ENCODE measurements at places on chromosomes 11 and 22.

DNA sequence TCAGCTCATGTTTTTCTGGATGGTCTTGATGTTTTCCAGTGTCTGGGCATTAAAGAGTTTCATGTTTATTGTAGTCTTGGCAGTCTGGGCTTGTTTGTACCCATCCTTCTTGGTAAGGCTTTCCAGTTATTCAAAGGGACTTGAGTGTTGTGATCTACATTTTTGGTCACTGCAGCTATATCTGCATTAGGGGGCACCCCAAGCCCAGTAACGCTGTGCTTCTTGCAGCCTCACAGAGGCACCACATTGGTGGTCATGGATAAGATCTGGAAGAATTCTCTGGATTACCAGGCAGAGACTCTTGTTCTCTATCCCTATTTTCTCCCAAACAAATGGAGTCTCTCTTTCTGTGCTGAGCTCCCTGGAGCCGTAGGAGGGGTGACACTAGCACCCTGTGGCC lies 451.5 kb upstream of the FAT3 start:
- peak; percentile 4 for DNase-seq

- DNase-seq: peak; percentile 22
These were observed 4.0 kb upstream of the MCAM start for GRCh38 chr11:119320776-119321524.

DNA sequence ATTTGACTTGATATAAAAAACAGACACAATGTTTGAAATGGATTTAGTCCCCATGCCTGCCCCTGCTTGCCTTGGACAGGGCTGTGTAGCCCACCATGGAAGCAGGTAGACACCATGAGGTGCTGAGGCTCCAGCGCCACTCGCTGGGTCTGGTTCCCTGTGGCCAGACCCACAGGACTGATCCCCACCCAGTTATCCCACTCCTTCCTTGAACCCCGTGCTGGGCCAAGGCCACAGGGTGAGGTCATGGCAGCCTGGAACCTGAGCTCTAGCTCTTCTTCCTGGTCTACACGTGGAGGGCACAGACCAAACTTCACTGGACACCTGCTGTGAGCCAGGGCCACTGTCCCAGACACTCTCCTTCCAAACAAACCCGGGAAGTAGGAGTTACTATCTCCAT lies 42.5 kb downstream of the GAB4 start:
- no peak for DNase-seq

DNA sequence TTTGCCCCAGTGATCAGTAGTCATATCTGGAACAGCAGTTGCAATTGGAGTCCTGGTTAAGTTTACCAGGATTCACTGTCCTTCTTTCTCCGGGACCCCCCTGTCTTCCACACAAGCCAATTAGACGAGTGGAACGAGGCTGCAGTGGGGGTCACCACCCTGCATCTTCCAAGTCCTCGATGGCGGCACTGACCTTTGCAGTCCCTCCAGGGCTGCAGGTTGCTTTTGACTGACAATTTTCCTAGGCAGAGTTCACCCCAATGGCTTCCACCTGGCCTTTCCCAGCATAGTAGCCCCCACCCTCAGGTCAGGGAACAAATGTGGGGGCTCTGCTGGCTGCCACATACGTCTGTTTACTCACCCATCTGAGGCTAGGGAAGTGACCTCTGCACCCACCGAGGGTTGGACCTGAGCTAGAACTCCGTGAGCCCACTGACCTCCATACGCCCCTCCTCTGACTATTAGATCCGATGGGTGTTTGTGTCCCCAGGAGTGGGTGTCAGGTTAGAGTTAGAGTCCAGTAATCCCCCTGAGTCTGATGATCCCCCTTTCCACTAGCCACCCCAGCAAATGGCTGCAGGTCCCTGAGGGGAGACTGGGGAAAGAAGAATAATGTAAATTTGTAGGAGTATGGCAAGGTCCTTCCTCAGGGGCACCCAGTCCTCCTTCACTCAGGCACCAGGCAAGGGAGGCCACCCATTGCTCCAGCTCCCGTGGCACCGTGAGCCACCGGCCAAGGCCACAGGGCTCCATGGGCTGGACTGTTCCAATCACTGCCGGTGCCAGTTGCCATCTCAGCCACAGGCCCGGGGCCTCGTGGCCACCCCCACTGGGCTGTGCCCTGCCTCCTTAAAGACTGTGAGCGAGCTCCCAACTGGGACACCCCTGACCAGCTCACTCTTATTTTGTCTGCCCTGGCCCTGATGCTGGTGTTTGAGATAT lies 5.5 kb downstream of the C11orf21 start:
- DNase-seq: no peak

- no peak for DNase-seq
These were observed 4.9 kb downstream of the MRGPRX1 start for GRCh38 chr11:18934195-18934814.

GRCh38 chr22:30876221-30876751 lies 92.3 kb downstream of the MORC2 start:
- DNase-seq: no peak

GRCh38 chr11:75625021-75625420 lies 43.8 kb downstream of the MAP6 start:
- DNase-seq: peak; percentile 62

- no peak for DNase-seq
These were observed 64.6 kb downstream of the FEZ1 start for GRCh38 chr11:125431481-125431880.

DNA sequence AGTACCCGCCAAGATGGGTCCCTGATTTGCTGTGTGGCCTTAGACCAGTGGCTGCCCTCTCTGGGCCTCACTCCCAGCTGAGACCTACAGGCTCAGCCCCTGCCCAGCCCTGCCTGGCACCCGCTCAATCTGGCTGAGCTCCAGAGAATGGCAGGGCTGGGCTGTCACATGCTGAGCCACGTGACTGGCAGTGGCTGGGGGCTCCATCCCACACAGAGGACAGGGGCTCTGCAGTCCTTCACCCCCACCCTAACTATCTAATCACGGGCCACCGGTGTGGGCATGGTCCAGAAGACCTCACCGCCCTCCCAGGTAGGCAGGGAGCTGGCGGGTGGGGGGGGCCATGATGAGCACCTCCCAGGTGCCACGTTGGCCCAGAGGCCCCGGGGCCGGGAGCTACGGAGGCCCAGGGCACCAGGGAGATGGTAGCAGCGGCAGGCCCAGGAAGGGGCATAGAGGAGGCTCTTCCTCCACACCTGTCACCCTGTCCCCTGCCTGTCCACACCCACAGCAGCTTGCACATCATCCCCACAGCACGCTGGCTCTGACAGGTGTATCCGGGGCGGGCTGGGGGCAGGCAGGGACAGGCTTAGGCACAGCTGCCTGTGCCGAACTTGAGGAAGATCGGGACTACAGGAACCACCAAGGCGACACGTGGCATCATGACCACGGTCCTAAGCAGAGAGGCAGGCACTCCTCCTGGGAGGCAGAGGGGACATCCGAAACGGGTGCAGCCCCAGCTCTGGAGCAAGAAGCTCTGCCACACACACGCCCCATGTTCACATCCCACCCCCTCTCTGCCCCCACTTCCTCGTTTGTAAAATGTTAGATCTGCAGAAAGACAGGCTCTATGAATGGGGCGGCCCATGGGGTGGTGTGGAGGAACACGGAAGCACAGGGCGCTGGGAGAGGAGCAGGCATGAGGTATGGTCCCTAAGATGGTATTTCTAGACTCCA lies 1.5 kb upstream of the ALDH3B1 start:
- peak; percentile 41 for DNase-seq

DNA sequence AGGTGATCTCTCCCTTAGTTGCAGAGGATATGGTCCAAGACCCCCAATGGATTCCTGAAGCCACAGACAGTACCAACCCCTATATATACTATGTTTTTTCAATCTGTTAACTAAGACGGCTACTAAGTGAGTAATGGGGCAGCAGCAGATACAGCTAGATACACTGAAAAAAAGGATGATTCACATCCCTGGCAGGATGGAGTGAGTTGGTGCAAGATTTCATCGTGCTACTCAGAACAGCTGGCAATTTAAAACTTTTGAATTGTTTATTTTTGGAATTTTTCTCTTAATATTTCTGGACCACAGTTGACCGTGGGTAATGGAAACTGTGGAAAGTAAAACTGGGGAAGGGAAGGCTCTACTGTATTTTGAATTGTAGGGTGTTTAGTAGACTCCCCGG lies 17.0 kb upstream of the TMEM218 start:
- no peak for DNase-seq

All from NCI-H2081 (cell line).